Activated CD4-positive, alpha-beta T cell treated with anti-CD3 and anti-CD28 coated beads, Interleukin-2, amount 50 U/mL, for 1 hour (primary cell): ENCODE measurements at places on chromosomes 3 and 15.

- DNase-seq: no peak
Observed at GRCh38 chr3:83581546-83581945, 1377.2 kb upstream of the CADM2 start.

DNA sequence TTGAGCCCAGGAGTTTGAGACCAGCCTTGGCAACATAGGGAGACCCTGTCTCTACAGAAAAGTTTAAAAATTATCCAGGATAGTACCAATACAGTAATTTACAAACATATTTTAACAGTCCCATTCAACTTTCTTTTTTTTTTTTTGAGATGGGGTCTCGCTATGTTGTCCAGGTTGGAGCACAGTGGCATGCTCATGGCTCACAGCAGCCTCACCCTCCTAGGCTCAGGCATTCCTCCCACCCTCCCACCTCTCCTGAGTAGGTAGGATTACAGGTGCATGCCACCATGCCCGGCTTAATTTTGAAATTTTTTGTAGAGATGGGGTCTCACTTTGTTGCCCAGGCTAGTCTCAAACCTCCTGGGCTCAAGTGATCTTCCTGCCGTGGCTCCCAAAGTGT lies 12.5 kb upstream of the MAP6D1 start:
- no peak for DNase-seq

GRCh38 chr3:153113541-153113940 lies 48.5 kb upstream of the RAP2B start:
- no peak for DNase-seq

- DNase-seq: no peak
Observed at GRCh38 chr3:133984975-133985374, 44.8 kb downstream of the SLCO2A1 start.

DNA sequence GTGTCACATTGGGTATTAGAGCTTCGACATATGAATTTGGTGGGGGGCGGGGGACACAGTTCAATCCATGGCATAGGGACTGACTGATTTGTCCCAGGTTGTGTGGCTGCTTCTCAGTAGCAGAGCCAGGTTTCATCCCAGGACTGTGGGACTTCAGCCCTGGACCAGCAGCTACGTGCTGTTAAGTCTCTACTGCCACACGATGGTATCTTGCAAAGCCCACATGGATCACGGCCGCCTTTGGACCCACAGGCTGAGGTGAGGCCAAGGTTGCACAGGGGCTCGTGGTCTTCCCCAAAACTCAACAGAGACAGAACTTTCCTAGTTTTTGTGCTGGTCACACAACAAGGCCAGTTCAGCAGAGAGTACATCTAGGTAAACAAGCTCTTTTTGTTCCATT lies 97.4 kb downstream of the LRRK1 start:
- no peak for DNase-seq

DNA sequence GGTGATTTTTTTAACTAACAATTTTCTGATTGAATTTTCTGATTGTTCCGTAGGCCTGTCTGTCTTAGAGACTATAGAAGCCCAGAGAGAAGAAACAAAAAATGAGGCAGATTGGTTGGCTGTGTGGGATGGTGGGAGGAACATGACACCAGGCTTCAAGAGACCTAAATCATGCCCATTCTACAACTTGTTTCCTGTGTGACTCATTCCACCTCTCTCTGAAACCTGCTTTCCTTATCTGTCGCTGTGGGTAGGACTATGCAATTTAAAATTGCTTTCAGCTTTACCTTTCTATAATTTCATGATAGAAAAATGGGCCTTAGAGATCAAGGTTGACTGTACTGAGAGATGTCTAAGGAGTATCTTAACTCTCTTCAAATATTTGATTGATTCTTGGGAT lies 44.5 kb downstream of the OXNAD1 start:
- peak; percentile 39 for DNase-seq

DNA sequence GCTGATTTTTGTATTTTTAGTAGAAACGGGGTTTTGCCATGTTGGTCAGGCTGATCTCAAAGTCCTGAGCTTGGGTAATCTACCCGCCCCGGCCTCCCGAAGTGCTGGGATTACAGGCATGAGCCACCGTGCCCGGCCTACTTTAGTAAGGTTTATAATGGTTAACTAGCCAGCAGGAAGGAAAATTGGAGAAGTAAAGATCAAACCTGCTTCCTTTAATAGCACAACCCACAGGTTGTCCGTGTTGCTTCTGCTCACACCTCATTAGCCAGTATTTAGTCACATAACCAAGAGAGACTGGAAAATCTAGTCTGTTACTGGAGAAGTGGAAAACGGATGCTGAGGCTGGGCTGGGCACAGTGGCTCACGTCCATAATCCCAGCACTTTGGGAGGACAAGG lies 51.9 kb upstream of the TBL1XR1 start:
- DNase-seq: no peak

DNA sequence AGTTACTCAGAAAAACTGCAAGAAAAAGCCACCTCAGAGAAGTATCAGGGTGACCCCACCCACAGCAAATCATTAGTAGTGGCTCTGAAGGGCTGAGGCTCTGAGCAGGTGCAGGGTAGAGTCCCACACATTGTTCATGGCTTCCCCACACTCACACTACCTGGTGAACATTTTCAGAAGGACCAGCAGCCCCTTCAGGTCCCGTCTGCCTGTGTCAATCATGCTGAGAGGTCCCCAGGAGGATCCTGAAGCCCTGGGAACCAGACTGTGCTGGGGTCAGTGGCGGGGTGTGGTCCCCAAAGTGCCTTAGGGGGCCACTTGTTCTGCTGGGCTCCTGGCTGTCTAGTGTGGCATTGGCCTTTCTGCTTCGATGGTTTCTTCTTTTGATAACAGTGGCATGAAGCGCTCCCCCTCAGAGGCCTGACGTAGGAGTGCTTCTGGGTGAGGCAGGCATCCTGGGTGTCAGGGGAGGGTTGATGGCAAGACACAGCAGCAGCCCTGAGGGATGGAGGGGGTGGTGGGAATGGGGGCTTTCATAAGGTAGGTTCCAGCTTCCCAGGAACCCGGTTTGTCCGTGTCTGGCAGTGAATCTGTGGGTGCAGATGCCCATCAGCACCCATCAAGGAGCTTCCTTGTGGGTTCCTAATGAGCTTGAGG lies 19.0 kb upstream of the FANCD2 start:
- DNase-seq: no peak

DNA sequence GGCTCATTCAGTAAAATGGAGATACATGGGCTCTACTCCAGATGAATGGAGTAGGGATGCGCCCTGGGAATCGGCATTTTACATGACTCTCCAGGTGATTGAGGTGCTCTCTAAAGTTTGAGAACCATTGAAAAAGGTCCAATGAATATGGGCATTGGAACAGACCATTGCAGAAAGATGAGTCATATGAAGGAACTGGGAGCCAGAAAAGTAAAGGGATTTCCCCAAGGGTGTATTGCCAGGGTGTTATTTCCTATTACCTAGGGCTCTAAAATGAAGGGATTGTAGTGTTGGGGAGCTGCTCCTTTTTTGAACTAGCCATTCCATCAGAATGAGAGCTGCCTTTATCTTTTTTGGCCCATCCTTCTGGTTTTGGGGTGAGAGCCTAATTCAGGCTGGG lies 21.7 kb downstream of the CLDN11 start:
- DNase-seq: no peak

GRCh38 chr15:69069996-69070395 lies 55.5 kb downstream of the NOX5 start:
- DNase-seq: no peak

DNA sequence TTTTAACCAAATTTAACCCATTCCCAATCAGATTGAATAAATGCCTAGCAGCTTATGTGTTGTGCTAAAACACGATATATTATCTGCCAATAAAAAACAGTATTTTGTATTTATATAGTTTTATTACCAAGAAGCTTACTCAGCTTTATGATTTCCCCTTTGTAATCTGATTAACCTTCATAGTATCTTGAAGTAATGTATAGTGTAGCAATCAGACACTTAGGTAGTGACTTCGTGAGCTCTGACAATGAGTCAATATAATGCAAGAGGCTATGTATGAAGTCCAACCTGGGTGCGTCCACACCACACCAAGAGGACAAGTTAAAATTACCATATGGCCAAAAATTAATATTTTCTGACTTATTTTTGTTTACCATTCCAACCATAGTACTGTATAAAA lies 2.1 kb upstream of the CNBP start:
- no peak for DNase-seq

GRCh38 chr3:192641919-192642318 lies 85.4 kb downstream of the FGF12 start:
- DNase-seq: no peak

GRCh38 chr3:54951405-54951804 lies 23.5 kb upstream of the LRTM1 start:
- DNase-seq: no peak

GRCh38 chr3:58332575-58333188 lies at the start of gene PXK:
TSS of gene PXK (plus strand) at chr3:58332892. CDS start at chr3:58332989, 97 bp downstream.
- peak; percentile 75 for DNase-seq

GRCh38 chr15:68019814-68020525 lies 34.1 kb upstream of the PIAS1 start:
- no peak for DNase-seq

- no peak for DNase-seq
Observed at GRCh38 chr3:9721015-9721699, 10.4 kb upstream of the BRPF1 start.

DNA sequence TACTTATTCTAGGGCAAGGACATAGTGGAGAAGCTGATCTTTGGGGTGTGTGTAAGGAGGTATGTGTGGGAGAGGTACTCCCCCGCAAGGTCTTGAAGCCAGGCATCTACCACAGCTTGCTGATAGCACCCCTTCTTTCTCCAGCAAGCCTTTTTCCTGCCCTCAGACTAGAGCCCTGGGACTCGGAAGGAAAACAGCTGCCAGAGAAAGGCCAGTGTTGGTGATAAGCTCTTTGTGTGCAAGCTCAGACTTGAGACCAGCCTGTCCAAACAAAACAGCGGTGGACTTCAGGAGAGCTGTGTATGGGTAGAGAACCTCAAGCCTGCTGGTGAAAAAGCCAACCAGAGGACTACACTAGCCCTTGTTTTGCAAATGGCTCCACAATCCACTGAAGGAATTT lies 1028.6 kb downstream of the MCTP2 start:
- DNase-seq: no peak

- DNase-seq: no peak
Observed at GRCh38 chr3:31670136-31670535, 137.4 kb downstream of the STT3B start.

DNA sequence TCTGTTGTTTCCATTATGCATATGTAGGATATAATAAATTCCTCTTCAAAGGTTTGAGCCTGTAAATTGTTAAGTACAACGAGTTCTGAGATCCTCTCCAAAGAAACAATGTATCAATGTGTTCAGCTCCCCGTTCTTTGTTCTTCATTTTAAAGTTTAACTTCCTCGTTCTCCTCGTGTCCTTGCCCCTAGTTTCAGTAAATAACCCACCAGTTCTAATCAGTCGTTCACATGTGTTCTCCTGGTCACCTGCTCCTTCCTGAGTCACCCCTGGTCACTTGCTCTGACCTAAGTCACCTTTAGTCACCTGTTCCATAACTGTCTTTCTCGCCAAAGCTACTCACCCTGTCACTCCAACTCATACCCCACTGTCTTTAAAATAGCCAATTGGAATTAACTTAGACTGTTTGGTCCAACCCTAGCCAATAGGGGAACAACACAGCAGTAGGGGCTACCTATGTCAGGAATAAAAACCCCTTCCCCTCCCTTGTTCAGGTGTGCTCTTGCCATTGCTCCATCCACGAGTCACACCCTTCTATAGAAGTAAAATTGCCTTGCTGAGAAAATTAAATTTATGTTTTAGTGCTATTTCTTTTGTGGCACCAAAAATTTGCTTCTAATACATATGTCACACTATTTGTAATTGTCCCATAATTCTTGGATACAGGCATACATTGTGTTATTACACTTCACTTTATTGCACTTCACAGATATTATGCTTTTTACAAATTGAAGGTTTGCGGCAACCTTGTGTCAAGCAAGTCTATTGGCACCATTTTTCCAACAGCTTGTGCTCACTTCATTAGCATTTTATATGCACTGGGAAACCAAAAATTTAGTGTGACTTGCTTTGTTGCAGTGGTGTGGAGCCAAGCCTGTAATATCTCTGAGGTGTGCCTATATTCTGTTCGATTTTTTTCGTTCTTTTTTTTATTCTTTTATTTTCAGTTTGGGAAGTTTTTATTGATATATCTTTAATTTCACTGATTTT lies 15.3 kb upstream of the MCF2L2 start:
- no peak for DNase-seq

GRCh38 chr3:169475978-169476698 lies 187.4 kb downstream of the MECOM start:
- no peak for DNase-seq

GRCh38 chr15:78797951-78798350 lies 13.3 kb downstream of the ADAMTS7 start:
- no peak for DNase-seq

DNA sequence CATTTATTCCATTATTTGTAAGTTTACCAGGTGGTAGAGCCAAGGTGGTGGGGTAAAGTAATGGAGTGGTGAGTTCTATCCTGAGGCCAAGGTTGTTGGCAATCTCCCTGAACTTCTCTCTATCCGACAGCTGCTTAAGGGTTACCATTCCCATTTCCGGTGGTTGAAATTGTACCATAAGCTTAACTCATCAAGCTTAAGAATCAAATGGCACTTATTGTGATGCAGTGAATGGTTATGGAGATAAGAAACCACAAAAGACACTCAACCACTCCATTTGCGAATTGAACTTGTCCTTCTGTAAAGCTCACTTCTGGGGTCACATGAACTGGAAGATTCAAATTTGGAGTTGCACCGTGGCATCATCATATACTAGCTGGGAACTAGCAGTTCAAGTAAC lies 287.4 kb upstream of the SLCO3A1 start:
- DNase-seq: no peak

DNA sequence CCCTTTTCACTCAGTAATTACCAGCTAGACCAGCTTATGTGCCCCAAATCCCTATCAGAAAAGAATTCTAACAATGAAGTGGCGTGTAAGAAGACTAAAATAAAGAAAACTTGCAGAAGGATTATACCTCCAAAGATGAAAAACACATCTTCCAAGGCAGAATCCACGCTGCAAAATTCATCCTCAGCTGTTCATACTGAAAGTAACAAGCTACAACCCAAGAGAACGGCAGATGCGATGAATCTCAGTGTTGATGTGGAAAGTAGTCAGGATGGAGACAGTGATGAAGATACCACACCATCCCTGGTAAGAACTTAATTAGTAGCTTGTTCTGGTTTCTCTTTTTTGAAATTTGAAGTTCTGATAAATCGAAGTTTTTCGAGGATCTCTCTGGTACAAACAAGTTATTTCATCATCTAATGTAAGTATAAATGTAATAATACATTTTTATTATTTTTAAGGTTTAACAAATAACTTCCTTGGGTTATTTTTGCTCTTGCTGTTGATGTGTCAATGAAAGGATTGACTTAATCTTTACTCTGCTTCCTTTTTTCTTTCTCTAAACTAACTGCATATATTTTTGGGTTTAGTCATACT lies 1.4 kb downstream of the WDR76 start:
- DNase-seq: no peak

DNA sequence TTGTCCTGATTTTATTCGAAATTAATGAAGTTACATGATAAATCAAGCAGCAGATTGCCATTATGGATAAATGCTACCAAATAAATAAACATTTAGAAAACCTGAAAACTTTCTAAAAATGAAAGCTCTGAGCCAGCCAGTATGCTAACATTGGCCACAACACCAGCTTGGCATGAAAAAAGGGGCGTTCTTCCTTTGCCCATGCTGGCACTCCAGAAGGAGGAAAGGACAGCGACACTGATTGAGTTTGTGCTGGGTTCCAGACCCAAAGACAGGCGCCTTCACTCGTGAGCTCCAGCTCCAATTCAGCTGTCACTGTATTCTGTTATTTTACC lies 5.1 kb downstream of the STIMATE start:
- no peak for DNase-seq
